ENCODE measurements at places on chromosomes 12 and 14. TPM values are rescaled to one million over a fixed set of nuclear protein-coding genes. Genes with fewer than 3 reads are reported as not detected.

PPP1R12A gene
- 91.1 TPM for total RNA-seq

CRIP1 gene
- 1.8 TPM for total RNA-seq

GUCY2C gene
- not detected for total RNA-seq

CALM1 gene
- total RNA-seq = 281 TPM

SMIM41 gene
- not detected for total RNA-seq

MORN3 gene
- total RNA-seq = not detected

RBP5 gene
- total RNA-seq = not detected

PPM1H gene
- 1.2 TPM for total RNA-seq

CELA1 gene
- not detected for total RNA-seq

LTB4R2 gene
- 6.8 TPM for total RNA-seq

LMO3 gene
- not detected for total RNA-seq

TAPBPL gene
- total RNA-seq = 8.1 TPM

SLCO1B1 gene
- total RNA-seq = not detected
